ENCODE measurements at places on chromosomes 11 and 22. TPM values are rescaled to one million over a fixed set of nuclear protein-coding genes. Genes with fewer than 3 reads are reported as not detected.

DNA sequence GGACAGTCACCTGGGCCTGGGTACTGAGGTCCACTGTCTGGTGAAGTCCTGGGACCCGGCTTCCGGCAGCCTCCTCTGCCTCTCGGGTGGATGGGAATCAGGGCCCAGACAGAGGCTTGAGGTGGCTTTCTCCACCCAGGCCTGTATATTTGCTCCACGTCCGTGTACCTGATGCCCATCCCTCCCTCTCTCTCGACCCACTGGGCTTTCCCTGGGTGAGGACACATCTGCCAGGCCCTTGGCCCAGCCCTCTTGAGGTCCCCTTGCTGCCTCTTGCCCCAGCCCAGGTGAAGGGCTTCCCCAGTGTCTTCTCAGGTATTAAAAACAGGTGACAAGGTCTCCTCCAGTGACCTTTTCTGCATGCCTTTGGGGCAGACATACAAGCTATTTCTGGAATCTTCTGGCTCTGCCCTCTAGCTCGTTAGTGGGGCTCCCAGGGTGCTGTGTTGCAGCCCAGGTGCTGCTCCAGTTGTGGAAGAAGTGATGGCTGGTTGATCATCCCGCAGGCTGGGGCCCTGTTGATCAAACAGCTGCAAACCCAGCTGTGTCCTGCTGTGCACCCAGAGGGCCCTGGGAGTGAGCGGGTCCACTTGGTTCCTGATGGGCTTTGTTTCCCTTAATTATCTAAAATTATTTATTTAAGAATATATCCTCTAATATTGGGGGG, 25.5 kb upstream of the ACR start:
- DNase-seq, result no peak

- no peak for DNase-seq
These were observed 66.7 kb downstream of the PISD start for GRCh38 chr22:31595271-31595670.

APOL6 gene
- 23.7 TPM for total RNA-seq

- DNase-seq, result no peak
These were observed 45.6 kb downstream of the PISD start for GRCh38 chr22:31616315-31616980.

DNA sequence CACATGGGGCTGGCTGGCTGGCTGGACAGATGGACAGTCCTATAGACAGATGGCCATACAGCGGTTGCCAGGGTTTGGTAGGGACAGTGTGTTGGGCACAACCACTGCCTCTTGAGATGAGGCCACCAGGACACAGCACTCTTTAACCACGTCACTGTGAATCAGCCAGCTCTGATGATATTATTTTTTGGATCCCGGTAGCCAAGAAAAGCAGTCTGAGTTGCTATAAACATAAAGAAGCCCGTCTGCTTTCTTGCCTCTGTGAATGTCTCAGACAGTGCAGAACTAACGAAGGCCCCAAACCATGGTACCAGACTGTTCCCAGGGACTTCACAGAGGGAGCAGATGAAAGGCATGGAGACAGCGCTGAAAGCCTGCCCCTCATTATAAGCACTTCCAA, 115.9 kb upstream of the CSNK2A3 start:
- peak; percentile 58 for DNase-seq

MGAT3 gene
- 0.86 TPM for total RNA-seq

GRCh38 chr22:26476705-26477340, 6.8 kb downstream of the HPS4 start:
- peak; percentile 60 for DNase-seq

DNA sequence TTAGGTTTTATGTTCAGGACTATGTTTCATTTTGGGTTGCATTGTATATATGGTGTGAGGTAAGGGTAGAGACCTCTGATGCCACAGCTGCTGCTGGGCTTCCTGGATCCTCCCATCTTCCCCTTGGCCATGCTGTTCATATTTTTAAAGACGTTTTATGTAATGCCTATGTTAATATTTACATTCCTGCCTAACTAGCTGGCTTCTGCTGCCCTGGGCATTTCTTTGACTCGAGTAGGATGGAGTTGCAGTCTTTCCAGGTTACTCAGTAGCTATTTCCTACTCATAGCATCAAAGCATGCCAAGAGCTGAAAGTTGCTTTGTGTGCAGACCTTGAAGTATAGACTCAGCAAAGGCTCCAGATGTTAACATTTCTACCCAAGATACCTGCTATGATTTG, 220.5 kb upstream of the CADM1 start:
- no peak for DNase-seq

GRCh38 chr22:30251711-30252110, 5.2 kb upstream of the LIF start:
- DNase-seq, result peak; percentile 90

DNA sequence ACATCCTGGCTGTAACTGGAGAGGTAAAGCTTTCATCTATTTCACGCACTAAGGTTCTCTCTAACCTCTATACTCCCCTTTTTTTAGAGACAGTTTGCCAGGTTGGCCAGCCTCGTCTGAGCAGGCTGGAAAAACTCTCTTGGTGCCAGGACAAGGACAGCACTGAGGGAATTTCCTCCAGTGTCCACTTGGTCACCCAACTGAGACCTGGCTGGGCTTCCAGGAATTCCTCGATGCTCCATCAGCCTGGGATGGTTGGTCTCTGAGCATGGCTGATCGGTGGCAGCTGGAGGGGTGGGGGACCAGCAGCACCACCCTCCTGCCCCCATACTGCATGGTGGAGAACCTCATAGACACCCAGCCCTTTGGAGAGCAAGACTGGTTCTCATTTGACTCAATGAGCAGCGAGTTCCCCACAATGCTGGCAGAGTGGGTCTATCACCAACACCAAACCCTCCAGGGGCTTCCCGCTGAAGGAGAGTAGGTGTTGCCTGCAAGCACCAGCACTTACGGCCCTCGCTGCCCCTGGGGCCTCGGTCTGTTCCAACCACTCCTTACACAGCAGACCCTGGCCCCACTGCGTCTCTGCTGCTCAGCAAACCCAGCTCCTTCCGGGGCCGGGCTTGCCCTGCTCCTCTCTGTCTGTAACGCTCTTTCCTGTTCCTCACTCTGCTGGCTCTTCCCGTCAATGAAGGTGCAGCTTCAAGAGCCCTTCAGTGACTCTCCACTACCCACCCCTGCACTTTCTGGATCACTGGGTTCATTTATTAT, 122.2 kb downstream of the ST3GAL4 start:
- no peak for DNase-seq

DNA sequence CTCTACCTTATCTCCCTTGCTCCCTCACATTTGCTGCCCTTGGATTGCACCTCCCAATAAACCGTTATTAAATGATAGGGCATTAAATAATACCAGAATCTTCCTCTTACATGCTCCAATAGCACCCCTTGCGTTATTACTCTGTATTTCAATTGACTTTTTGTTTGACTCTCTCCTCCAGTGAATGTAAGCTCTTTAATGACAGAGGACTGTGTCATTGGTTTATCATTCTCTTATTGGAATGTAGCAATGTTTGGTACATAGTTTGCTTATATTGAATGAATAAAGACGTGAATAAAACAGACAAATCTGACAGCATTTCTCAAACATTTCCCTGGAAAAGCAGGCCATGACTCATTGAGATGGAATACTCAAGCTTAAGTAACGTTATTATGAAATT, 8.7 kb upstream of the MPEG1 start:
- DNase-seq, result no peak

- DNase-seq, result no peak
These were observed 22.2 kb downstream of the PTDSS2 start for GRCh38 chr11:472272-472671.

DNA sequence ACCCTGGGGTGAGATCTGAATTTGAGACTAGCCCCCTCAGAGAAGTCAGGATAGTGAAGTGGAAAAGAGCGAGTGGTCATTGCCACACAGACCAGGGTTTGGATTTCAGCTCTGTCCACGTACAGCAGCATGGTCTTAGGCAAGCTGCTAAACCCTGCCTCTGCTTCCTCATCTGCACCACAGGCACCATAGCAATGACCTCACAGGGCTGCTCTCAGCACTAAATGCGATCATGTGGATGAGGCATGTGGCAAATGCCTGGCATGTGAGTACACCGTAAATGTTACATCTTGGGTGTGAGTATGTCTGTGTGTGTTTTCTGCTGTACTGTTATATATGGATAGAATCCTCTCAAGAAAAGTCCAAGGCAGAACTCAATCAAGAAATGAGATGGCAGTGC, 15.8 kb downstream of the NAV2 start:
- DNase-seq, result no peak

- DNase-seq, result no peak
These were observed 19.3 kb upstream of the TMPRSS5 start for GRCh38 chr11:113725407-113725806.

GRCh38 chr11:10307022-10307399, 2.1 kb downstream of the ADM start:
- no peak for DNase-seq

IL18 gene
- total RNA-seq, result not detected

- no peak for DNase-seq
These were observed 398.8 kb downstream of the GUCY1A2 start for GRCh38 chr11:106619320-106619990.

- DNase-seq, result no peak
These were observed 17.4 kb upstream of the FBLN1 start for GRCh38 chr22:45485261-45485660.

GRCh38 chr22:21569459-21570170, 2.1 kb downstream of the UBE2L3 start:
- no peak for DNase-seq

GPR83 gene
- total RNA-seq, result not detected

SMPD1 gene
- 7.5 TPM for total RNA-seq

MYRF gene
- 0.68 TPM for total RNA-seq

- DNase-seq, result peak; percentile 37
These were observed 29.0 kb downstream of the C22orf31 start for GRCh38 chr22:29032584-29032983.

GRCh38 chr11:76152741-76153570, 53.3 kb downstream of the WNT11 start:
- no peak for DNase-seq

GRCh38 chr11:30481330-30481729, 104.8 kb downstream of the MPPED2 start:
- DNase-seq, result no peak

INCENP gene
- 57.0 TPM for total RNA-seq

- DNase-seq, result no peak
These were observed 75.3 kb downstream of the ARFGAP2 start for GRCh38 chr11:47101406-47101805.

GRCh38 chr11:110710628-110711381, 1.4 kb downstream of the ARHGAP20 start:
- DNase-seq, result no peak

DNA sequence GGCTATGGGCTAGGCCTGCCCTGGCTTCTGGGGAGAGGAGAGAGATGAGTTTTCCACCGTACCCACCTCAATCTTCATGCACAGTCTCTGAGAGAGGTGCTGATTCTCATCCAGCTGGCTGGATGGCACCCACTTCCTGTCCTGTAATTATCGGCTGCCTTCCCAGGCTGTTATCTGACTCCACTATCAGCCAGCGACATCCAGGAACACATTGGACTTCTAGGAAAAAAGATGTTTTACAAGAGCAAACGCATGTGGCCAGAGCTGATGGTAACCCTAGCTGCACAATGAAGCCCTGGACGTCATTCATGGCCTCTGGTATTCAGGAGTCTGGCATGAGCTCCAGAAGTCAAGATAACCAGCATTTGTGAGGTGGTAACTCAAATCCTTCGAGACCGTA, 137.4 kb downstream of the EHF start:
- DNase-seq, result no peak

NRIP3 gene
- total RNA-seq, result 34.8 TPM

GRCh38 chr11:103591554-103591953, 444.9 kb upstream of the DDI1 start:
- no peak for DNase-seq

DNA sequence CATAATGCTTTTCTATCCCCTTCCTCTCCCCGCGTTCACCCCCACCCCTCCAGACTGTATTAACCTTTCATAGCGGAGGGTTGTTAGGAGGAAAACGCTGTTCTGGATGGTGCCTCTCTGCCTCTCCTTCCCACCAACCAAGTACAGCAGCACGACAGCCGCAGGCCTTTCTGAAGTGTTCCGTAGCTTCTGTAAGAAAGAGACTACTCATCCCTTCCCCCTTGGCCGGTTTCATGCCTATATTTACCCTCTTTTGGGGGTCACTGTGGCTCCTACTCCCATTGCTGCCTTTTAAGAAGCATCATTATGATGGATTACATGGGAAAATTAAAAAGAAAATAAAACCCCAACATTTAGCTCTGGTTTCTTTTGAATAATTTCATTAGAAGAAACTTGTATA, 46.5 kb downstream of the ZBTB16 start:
- DNase-seq, result no peak

DNA sequence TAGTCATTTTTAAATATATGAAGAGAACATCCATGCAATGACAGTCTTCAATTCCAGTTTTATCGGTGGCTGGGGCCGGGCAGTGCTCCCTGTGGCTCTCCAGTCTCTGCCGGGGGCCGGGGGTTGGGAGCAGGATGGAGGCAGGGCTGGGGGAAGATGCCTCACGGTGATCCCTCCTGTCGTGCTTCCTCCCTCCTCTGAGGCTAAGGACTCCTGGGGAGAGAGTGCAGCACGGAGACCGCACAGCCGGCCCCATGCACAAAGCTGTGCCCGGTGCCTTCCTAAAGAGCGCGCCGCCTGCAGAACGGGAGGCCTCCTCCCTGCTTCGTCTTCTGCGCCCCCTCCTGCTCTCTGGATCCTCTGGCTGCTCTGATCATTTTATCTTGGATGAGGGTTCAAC, 20.5 kb downstream of the GAL start:
- DNase-seq, result peak; percentile 18

DNA sequence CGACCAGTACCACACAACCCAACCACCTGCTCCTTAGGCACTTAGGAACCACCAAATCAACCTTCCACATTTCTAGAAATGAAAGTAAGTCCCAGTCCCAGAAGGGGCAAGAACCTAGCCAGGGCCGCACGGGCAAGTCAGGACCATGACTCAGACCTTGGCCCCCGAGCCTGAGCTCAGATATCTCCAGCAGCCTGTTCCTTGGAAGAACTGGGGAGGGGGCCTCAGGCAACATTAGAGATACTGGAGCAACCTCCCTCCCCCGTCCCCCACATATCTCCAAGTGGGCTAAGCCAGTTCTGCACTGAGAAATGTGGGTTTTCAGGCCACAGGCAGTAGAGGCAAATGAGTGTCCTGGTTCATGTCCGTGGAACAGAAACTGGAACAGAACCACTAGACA, 7.7 kb downstream of the ARAP1 start:
- DNase-seq, result no peak

DNA sequence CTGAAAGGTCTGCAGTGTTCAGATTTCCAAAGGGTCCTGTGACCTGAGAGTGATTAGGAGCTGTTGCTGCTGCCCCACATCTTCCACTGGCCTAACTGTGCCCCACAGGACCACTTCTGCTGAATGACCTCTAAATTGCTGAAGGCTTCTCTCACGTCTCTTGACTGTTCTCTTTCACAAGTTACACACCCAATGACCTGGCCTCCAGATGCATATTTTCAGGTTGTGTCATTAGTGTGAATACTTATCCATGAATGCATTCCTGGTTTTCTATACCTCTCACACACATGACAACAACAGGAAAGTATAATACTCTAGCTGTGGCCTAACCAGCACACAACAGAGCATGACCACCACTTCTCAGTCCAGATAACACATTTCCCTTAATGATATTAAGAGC, 15.4 kb downstream of the PRR14L start:
- peak; percentile 28 for DNase-seq

GRCh38 chr11:76830639-76831327, 29.9 kb upstream of the ACER3 start:
- no peak for DNase-seq

GRCh38 chr11:65440831-65441499, 18.4 kb downstream of the NEAT1 start:
- no peak for DNase-seq

Data from Daoy (cell line).